ENCODE measurements at places on chromosomes 5 and 9. TPM values are rescaled to one million over a fixed set of nuclear protein-coding genes. Genes with fewer than 3 reads are reported as not detected.

CXCL14 gene
- total RNA-seq: not detected

IL7R gene
- total RNA-seq: 7.7 TPM

KLHL3 gene
- 0.66 TPM for total RNA-seq

IFNA21 gene
- not detected for total RNA-seq

DPYSL3 gene
- total RNA-seq: 24.8 TPM

SPINK14 gene
- total RNA-seq: not detected

MARCOL gene
- not detected for total RNA-seq

FAM81B gene
- not detected for total RNA-seq

TMEM267 gene
- 9.7 TPM for total RNA-seq

PCDHGB7 gene
- total RNA-seq: 4.0 TPM

PRRX2 gene
- total RNA-seq: 12.7 TPM

RASEF gene
- 0.09 TPM for total RNA-seq

PCDHGA2 gene
- 1.8 TPM for total RNA-seq

PPP3R2 gene
- total RNA-seq: not detected

ENG gene
- total RNA-seq: 29.9 TPM

DRD1 gene
- total RNA-seq: 0.77 TPM

NINJ1 gene
- total RNA-seq: 9.2 TPM

STPG3 gene
- 0.35 TPM for total RNA-seq

OTULINL gene
- total RNA-seq: 0.59 TPM

LRRC19 gene
- not detected for total RNA-seq

ACOT12 gene
- total RNA-seq: not detected

SPINK4 gene
- not detected for total RNA-seq

TMC1 gene
- 0.75 TPM for total RNA-seq

UGT3A1 gene
- 0.24 TPM for total RNA-seq

NOL6 gene
- total RNA-seq: 36.3 TPM
